Effector CD4-positive, alpha-beta T cell (primary cell): ENCODE measurements at places on chromosomes 2 and 18.

GRCh38 chr2:33409417-33409955 is 67.0 kb upstream of the RASGRP3 start:
- DNase-seq: no peak

- DNase-seq: no peak
Observed at GRCh38 chr2:163580757-163581156, 155.1 kb downstream of the FIGN start.

DNA sequence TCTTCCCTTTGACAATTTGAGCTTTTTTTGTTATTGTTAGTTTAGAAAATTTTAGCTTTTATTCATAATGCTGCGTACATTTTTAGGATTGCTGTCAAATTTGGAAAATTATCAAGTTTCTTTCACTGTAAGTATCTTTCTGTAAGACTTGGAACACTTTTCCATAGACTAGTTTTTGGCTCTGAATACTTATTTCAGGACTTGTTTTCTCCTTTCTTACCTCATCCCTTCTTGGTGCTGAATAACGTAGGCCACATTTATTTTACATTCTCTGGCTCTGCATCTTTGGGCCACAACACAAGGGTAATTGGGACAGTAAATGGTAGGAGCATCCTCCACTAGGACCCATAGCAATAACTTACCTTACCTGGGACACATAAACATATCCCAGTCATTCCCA is 85.1 kb downstream of the CCDC85A start:
- no peak for DNase-seq

DNA sequence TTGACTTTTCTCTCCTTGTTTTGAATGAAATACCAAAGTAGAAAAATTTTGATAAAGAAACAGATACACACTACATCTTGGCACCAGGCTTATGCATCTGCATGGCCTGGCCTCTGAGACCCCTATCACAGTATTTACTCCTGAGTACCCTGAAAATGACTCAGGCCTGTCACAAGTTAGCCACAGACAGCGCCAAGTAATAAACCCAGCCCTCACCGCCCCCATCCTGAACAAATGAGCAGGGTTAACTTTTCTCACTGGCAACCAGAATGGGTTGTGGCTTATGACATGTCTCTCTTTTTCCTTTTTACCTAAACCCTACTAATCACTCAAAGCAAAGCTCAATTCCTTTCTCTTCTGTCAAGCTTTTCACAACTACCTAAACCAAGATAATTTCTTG is 35.3 kb downstream of the SPRED2 start:
- no peak for DNase-seq

GRCh38 chr2:54866179-54866578 is 142.7 kb downstream of the EML6 start:
- DNase-seq: no peak
